Ovary (tissue), 10 donors: ENCODE measurements at places on chromosomes 1 and 21. TPM values are rescaled to one million over a fixed set of nuclear protein-coding genes. Genes with fewer than 3 reads are reported as not detected.

DNA sequence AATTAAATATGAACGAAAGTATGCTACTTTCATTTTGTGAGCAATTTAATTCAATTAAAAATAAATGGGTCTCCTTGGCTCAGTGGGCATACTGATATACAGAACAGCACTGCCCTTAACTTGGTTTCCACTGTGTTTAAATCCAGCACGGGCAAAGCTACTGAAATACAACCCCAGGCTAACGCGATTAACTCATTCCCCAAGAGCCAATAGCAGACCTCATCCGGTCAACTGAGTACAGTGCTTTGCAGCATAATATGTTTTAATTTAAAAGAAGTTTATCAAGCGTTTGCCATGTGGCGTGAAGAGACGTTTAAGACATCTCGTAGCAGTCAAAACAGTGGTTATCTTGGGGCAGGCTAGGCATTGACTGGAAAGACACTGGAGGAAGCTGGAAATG, 118.6 kb downstream of the PROX1 start:
- peaks cover 2% of the 10 kb centered on the region for H3K4me1 ChIP-seq
- no peak for DNase-seq
- no peaks in the 10 kb centered on the region for H3K36me3 ChIP-seq
- no peaks in the 10 kb centered on the region for H3K27me3 ChIP-seq

DNA sequence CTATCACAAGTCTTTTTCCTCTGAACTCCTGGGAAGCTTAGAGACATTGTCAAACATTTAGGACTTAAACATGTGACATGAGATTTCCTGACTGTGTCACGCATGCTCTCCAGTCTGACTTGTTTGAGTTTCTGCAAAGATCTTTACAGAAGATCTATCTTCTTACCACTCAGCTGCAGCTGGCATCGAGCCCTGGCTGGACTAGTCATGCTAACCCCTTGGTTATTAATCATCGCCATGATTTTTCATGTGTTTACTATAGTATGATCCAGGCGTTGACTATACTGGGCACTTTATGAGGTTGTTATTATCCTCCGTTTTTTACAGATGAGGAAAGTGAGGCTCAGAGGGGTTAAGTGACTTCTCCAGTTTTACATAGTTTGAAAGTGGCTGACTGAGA, 18.1 kb upstream of the IRF2BP2 start:
- H3K4me1 ChIP-seq, result no peaks in the 10 kb centered on the region
- no peak overlapping the region for H3K4me3 ChIP-seq
- H3K27ac ChIP-seq, result no peak overlapping the region
- H3K36me3 ChIP-seq, result no peaks in the 10 kb centered on the region

The MRPL37 gene
- total RNA-seq, result 44.6 TPM

GRCh38 chr1:6373961-6374720, 19.4 kb downstream of the ACOT7 start:
- no peak overlapping the region for H3K4me3 ChIP-seq
- H3K4me1 ChIP-seq, result no peaks in the 10 kb centered on the region
- no peaks in the 10 kb centered on the region for H3K27me3 ChIP-seq
- no peaks in the 10 kb centered on the region for H3K36me3 ChIP-seq
- no peak for DNase-seq

GRCh38 chr1:153578936-153579335, 13.3 kb upstream of the S100A2 start:
- no peaks in the 10 kb centered on the region for H3K27me3 ChIP-seq
- no peaks in the 10 kb centered on the region for H3K36me3 ChIP-seq
- DNase-seq, result no peak
- H3K4me1 ChIP-seq, result peaks cover 1% of the 10 kb centered on the region

The GSTM2 gene
- 227 TPM for total RNA-seq

DNA sequence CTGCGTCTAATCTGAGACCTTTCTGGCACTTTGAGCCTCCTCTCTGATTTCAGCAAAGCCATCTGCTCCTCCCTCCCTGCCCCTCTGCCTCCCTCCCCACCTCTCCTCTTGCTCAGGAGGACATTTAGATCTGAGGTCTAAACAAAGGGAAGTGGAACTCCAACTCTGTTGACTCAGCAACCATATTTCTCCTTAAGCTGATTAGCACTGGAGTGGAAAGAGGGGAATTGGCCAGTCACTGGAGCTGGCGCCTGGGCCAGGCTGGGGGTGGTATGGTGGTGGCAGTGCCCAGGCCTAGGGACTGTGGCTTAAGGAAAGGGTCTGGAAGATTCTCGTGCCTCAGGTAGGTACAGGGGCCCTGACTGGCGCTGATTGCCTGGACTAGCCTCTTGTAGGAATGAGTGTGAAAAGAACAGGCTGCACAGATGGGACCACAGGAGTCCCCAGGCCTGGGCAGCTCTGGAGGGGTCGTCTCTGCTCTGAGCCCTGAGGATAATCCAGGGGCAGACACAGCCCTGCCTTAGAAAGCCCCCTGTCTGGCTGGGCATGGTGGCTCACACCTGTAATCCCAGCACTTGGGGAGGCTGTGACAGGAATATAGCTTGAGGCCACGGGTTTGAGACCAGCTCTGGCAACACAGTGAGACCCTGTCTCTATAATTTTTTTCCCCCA, 11.9 kb downstream of the SH2D2A start:
- no peaks in the 10 kb centered on the region for H3K27me3 ChIP-seq
- no peaks in the 10 kb centered on the region for H3K36me3 ChIP-seq
- H3K4me1 ChIP-seq, result peaks cover 6% of the 10 kb centered on the region
- no peak overlapping the region for H3K4me3 ChIP-seq

- no peak overlapping the region for H3K27ac ChIP-seq
- no peaks in the 10 kb centered on the region for H3K27me3 ChIP-seq
- no peak for DNase-seq
- no peak overlapping the region for H3K4me3 ChIP-seq
These were observed 23.1 kb upstream of the ERI3 start for GRCh38 chr1:44377925-44378784.

- DNase-seq, result no peak
- no peak overlapping the region for H3K27ac ChIP-seq
These were observed 104.6 kb upstream of the F3 start for GRCh38 chr1:94646141-94646643.

The FCER1A gene
- not detected for total RNA-seq

DNA sequence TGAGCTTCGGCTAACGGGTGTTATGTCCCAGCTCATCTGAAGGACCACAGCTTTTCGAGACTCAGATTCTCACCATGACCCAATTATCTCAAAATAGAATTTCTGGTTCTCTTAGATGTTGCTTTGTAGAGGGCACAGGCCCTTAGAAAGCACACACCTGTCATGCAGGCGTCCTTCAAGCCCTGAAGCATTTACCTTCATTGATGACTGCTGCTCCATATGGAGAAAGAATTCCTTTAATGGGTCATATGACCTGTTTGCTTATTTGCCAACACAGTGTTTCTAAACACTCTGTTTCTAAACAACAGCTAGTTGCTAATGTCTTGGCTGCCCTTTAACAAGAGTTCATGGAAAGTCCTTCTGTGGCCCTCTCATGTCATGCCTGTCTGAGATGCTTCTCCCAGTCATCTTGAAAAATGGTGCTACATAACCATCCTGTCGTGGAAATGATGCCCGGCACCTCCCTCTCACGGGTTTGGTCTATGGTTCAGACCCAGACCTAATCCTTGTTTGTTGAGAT, 495.7 kb downstream of the KIF26B start:
- no peaks in the 10 kb centered on the region for H3K36me3 ChIP-seq
- no peak for DNase-seq
- H3K27ac ChIP-seq, result no peak overlapping the region
- H3K4me1 ChIP-seq, result no peaks in the 10 kb centered on the region
- H3K27me3 ChIP-seq, result no peaks in the 10 kb centered on the region
- no peak overlapping the region for H3K4me3 ChIP-seq

- H3K27ac ChIP-seq, result no peak overlapping the region
- no peak for DNase-seq
- H3K4me1 ChIP-seq, result no peaks in the 10 kb centered on the region
- no peak overlapping the region for H3K4me3 ChIP-seq
These were observed 68.8 kb upstream of the HUNK start for GRCh38 chr21:31804008-31804394.

The SLC37A1 gene
- 6.7 TPM for total RNA-seq

DNA sequence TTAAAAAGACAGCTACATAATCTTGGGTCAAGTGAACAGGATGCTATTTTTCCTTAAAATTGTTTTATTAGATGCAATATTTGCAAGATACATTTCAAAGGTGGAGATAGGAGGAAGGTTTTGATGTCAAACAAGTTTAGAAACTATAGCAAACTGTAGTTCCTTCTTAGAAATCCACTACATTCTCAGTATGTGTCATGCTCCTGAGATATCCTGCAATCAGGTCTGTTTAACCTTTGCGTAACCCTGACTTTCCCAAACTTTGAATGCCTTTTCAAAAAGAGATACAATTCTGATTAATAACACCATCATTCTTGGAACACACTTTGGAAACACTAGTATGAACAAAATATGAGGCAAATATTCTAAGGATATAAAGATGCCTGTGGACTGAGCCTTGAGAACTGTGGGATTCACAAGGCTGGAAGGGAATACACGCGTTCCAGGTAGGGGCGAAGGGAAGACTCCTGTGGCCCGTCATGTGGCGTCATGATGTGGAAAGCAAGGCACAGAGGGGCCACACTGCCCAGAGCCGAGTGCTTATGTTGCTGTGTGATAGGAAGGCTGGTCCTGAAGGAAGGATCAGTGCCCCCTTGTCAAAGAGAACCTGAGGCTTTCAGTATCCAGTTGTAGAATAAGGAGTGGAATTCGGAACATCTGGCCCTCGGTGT, 19.6 kb upstream of the TARBP1 start:
- no peaks in the 10 kb centered on the region for H3K36me3 ChIP-seq
- H3K4me3 ChIP-seq, result no peak overlapping the region
- peak overlapping the region; percentile 23 for H3K27ac ChIP-seq

The PHTF1 gene
- total RNA-seq, result 6.6 TPM

- H3K4me1 ChIP-seq, result no peaks in the 10 kb centered on the region
- no peaks in the 10 kb centered on the region for H3K27me3 ChIP-seq
- DNase-seq, result no peak
- H3K4me3 ChIP-seq, result no peak overlapping the region
- H3K27ac ChIP-seq, result no peak overlapping the region
These were observed 17.8 kb downstream of the VPS45 start for GRCh38 chr1:150085406-150085805.

DNA sequence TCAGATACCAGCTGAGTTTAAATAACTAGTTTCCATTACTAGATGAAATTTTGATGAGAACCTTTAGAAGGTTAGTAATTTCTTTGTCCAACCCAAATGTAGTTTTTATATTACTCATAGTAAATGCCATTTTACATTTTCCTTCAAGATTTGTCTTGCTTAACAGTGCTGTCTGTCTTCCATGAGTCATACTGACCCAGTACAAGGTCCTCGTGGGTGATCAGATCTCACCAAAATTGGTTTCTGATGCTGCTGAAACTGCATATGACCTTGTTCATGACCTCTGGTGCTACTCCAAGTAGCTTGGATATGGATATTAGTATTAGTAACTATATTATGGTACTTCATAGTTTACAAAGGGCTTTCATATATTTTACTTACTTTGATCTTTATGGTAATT, 207.1 kb downstream of the RYR2 start:
- no peak for DNase-seq
- no peaks in the 10 kb centered on the region for H3K27me3 ChIP-seq
- no peaks in the 10 kb centered on the region for H3K36me3 ChIP-seq
- no peak overlapping the region for H3K27ac ChIP-seq
- H3K4me3 ChIP-seq, result no peak overlapping the region

The GPR37L1 gene
- total RNA-seq, result not detected

The ERICH3 gene
- total RNA-seq, result 0.05 TPM

The DNAI4 gene
- total RNA-seq, result 31.0 TPM

DNA sequence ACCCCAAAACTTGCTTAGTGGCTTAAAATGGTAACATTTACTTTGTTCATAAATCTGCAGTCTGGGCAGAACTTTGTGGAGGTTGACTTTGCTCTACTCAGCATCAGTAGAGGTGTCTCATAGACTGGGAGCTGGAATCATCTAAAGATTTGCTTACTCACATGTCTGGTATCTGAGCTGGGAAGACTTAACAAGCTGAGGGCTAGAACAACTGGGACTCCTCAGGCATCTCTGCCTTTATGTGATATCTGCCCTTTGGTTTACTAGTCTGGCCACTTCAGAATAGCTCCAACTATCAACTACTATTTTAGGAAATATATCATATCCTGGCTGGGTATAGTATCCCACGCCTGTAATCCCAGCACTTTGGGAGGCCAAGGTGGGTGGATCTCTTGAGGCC, 82.5 kb downstream of the C4BPA start:
- no peak overlapping the region for H3K27ac ChIP-seq
- no peaks in the 10 kb centered on the region for H3K4me1 ChIP-seq
- no peak overlapping the region for H3K4me3 ChIP-seq
- H3K27me3 ChIP-seq, result no peaks in the 10 kb centered on the region
- DNase-seq, result no peak
- no peaks in the 10 kb centered on the region for H3K36me3 ChIP-seq

DNA sequence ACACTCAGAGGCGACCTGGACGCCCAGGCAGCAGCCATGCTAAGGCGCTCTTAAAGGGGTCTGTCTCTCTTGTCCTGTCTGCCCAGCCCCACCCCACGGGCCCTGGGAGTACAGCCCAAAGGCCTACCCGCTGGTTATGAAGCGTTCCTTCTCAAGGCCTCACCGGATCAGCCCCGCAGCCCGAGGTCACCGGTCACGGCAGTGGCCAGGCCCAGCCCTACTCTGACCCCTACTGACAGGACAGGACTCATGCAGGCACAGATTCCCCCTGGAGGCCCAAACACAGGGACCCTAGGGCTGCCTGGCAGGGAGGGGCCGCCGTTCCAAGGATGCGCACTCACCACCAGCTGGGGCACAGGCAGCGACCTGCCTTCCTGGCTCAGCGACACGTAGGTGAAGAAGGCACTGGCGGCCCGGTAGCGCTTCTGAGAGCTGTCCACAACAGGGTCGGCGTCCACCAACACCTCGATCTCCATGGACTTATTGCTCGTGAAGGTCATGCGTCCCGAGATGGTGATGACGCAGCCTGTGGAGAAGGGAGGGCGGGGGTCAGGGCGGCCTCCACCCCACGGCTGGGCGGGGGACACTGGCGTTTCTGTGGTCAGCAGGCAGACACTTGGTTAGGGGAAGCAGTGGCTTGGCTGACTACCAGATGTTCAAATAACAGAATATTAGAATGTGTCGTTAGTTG, 20.0 kb upstream of the GPR153 start:
- H3K27me3 ChIP-seq, result no peaks in the 10 kb centered on the region
- DNase-seq, result no peak
- H3K4me3 ChIP-seq, result no peak overlapping the region

The SPRR2F gene
- total RNA-seq, result 62.3 TPM

DNA sequence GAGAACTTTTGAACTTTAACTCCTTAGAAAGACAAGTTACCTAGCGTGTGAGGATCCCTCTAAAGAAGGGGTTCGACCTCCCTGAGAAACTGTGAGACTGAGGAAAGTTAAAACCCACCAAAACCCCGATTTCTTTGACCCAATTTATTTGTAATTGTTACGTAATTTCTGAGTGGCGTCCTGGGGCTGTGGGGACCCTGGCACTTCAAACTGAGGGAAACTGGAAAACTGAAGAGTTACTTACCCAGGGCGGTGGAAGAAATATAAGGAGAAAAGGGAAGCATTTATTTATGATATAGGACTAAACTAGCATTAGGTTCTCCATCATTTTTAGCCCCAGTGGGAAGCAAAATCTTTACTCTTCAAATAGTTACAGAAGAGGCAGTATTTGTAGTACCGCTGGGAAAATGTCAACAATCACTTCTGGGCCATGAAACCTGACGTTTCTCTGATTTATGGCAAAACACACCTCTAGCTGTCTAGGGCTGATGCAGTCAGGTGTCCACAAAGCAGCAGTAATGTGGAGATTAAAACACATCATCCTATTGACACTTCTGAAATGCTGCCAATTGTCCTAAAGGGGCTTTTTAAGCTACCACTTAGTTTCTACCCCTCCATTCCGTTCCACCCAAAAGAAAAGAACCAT, 430 bp downstream of the S100B start:
- no peaks in the 10 kb centered on the region for H3K27me3 ChIP-seq
- peaks cover 17% of the 10 kb centered on the region for H3K4me1 ChIP-seq
- H3K36me3 ChIP-seq, result no peaks in the 10 kb centered on the region

- no peak overlapping the region for H3K4me3 ChIP-seq
- H3K27ac ChIP-seq, result no peak overlapping the region
- DNase-seq, result no peak
- H3K4me1 ChIP-seq, result no peaks in the 10 kb centered on the region
These were observed 6.2 kb downstream of the SLC2A1 start for GRCh38 chr1:42952303-42953001.
